ENCODE measurements at places on chromosomes 2 and 18.

DNA sequence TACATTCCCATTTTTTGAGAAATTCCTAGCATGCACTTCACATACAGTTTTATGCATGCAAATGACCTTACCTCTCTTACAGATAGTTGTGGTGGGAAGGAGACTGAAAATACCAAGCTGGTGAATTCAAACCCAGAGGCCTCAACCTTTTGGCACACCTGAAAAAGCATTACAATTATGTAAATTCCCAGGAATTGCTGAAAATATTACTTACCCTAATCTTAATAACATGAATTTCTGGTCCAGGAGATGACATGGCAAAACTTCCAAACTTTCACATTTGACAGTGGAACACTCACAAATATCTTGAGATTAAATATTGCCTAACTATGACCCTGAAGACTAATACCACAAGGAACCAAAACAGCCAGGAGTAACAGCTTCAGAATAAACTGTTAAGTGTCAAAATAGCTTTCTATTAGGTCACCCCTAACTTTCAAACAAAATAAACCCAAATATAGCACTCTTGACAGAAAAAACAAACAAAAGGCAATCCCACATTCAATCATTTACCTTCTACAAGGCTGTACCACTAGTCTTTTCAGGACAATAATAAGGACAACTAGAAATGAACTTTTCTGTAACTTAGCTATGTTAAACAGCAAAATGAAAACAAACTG is 10.9 kb upstream of the PEX13 start:
- DNase-seq, result no peak

- no peak for DNase-seq
Measured at GRCh38 chr18:23183411-23184150, 48.3 kb downstream of the CABLES1 start.

- peak; percentile 82 for DNase-seq
Measured at GRCh38 chr2:200509612-200510433, at the start of gene KCTD18. Gene KCTD18, minus strand, starts transcription at chr2:200510068. Its CDS starts 3,052 bp downstream, at chr2:200507016.

- no peak for DNase-seq
Measured at GRCh38 chr18:64365106-64365505, 216.2 kb upstream of the LINC00305 start.

DNA sequence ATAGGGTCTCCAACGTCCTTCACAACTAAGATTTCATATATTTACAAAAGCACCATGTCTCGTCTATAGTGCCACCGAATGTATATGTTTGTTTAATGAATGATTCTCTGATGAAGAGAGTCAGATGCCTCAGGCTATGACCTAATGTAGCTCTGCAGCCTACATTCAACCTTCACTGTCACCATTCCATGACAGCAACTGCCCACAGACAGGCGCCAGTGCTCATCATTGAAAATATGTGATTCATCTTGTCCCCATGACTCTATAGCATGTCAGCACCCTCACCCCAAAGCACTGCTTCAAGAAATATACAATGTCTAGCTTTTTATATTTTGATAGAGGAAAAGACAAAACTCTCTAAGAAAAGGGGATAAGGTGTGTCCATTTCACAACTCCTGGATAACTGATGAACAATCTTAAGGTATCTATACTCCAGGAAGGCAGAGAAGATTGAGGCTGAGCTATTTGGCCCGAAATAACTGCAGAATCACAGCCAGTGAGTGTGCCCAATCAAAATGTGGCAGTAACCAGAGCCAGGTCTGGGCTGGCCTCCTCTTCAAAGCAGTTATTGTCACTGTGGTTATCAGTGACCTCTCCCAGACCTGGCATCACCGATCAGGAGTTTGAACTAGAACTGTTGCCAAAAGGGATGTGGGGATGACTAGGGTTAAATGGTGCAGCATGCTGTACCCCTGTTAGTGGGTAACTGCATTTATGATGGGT is 246.6 kb downstream of the SETBP1 start:
- DNase-seq, result no peak

DNA sequence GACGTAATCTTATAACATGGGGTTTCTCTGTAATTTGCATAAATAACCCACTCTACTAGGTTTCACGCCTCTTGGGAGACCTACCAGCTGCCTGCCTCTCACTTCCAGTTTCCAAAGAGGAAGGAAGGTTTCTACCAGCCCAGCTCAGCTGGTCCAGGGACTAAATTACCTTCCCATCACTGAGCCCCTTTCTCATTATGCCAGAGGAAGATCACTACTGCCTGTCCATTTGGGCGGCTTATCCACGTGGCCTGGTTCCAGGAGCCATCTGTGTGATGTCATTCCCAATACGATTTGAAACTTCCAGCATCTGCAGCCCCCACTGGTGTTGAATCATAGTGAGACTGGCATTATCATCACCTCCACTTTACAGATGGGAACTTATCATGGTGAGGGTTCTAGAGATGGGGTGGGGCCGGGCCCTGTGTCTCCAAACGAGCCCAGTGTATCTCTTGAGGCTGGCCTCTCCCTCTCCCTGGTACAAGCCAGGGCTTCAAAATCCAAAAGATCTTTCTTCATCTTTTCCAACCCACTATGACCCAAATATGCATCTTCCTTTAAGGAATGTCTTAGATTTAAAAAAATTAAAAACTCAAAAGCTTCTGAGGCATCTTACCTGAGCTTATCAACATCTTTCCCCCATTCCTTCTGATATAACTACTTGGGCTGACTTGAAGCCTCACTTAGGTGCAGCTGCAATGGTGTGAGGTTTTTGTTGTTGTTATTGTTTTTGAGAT is 140.8 kb downstream of the DDX1 start:
- DNase-seq, result no peak

DNA sequence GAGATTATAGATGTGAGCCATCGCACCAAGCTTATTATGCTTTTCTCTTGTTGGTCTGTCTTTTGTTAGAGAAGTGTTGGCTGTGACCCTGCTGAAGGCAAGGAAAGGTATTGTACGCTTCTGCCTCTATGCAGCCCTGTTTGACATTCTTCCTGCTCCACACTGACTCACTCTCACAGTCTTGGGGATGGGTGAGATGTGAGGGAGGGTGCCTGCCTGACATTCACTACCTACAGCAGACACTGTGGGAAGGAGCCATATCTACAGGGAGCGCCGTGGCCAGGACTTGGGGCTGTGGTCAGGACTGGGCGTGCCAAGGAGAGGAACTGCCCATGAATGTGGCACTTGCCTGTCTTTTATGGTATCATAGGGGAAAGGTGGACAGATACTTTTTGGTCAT is 43.9 kb upstream of the FHL2 start:
- DNase-seq, result no peak

DNA sequence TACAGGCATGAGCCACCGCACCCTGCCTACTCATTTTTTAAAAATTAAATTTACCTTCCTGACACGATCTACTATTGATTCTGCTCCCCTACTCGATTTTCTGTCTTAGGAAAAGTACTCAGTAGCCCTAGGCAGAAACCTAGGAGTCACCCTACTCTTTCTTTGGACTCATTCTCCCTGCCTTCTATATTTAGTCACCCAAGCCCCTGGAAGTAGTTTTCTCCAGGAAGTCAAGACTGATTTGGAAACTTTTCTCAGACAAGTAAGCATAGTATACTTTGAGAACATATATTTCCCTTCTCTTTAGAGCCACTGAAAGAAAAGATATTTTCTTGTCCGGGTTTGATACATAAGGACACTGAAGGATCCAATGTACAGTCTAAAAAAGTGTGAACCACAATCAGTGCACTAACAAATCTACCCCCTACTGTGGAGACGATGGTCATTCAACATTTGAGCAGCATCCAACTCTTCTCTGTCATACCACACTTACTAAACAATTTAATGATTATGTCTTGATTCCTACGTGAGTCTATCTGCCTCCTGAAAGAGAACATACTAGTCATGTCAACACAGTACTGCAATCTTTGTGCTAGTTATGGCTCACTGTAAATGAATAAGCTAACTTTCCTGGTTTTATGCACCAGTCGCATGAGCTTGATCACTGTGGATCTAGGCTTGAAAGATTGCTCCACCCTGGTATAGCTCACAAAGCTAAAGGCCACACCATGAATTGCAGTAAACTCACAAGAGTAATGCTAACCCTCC is 19.8 kb downstream of the YWHAQ start:
- no peak for DNase-seq

DNA sequence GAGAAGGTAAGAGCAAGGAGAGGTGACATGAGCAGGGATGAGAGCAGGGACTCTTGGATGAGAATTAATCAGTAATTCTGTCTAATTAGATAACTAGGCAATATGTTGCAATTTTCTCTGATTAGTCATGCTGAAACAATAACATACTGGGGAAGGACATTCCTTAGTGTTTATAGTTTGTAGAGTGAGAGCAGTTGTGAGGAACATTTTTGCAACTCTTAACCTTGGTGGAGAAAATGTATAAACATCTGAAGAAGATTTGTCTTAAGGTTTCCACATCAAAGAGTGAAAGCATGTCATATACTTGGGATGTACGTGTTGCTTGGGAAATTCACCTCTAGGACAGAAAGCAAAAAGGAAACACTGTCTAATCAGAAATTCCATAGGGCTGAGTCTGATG is 955.4 kb upstream of the FANCL start:
- no peak for DNase-seq

GRCh38 chr18:37412829-37413228 is 152.8 kb downstream of the CELF4 start:
- DNase-seq, result no peak

DNA sequence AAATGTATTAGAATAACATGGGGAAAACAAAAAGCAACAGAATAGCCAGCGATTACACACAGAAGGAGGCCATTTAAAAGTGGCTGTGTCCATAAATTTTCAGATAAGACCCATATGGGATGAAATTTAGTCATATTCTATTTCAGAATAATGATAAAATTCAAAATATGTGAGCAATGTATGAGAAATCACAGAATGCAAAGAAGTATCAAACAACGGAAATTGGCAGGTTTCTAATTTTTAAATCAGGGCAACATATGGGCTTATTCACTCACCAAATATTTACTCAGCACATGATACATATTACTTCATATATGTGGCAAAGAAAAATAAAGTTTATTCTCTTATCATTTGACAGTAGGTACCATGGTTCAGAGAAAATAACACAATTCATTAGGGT is 208.5 kb downstream of the GRB14 start:
- DNase-seq, result no peak

GRCh38 chr2:175599966-175600831 is 401.9 kb downstream of the LNPK start:
- no peak for DNase-seq

GRCh38 chr2:68659081-68659480 is 15.7 kb downstream of the PROKR1 start:
- DNase-seq, result no peak

GRCh38 chr2:223269386-223269785 is 217.4 kb downstream of the KCNE4 start:
- no peak for DNase-seq

DNA sequence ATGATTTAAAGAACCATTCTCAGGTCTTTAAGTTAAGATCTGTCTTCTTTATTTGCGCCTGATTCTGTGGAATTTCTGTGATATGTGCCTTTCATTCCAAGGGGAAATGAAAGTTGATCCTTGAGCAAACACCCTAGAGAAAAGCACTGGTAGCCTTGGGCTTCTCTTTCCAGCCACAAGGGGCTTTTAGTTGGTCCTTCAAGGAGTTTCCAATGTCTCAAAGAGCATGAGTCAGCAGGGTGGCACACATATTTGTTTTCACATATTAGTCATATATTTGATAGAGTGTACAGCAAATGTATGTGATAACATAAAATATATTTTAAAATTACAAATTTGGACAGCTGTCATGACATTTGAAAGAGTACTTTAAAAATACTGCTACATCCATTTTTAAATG is 339.5 kb downstream of the TXNL1 start:
- no peak for DNase-seq

GRCh38 chr2:43075054-43075593 is 151.3 kb downstream of the ZFP36L2 start:
- DNase-seq, result no peak

DNA sequence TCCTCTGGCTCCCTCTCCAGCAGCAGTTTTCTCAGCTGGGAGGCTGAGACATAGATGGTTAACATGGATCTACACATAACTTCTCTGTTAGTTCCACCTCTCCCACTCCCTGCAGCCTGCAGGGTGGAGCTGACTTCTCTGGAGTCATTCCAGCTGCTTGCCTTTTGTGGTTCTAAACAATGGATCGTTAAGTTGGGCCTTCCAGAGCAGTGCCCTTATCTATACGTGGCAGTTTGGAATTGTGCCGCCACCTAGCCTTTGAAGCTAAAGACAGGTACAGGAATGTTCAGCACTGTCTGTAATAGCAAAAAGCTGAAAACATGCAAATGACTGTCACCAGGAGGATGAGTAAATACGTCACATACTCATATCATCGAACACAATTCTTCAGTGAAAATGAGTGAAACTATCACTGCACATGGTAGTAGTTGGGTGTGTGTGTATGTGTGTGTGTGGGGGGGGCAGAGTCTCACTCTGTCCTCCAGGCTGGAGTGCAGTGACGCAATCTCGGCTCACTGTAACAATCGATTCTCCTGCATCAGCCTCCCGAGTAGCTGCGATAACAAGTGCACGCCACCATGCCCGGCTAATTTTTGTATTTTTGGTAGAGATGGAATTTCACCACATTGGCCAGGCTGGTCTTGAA is 50.3 kb downstream of the SH2D6 start:
- no peak for DNase-seq

DNA sequence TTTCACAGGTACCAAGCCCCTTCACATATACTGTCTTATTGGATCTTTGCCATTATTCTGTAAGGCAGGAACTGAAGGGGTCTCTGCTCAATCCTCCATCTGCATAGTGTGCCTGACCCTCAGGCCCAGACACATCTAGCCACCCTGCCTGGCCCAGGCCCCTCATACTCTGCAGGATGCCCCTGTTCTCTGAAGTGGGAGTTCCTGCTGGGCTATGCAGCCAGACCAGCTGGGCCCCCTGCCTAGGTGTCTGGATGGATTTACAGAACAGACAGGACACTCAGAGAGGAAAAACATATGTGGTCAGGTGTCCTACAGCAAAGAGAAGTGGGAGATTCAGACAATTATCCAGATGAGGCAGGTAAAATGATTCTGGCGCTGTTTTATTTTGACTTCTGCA is 42.0 kb downstream of the SLC4A5 start:
- no peak for DNase-seq

DNA sequence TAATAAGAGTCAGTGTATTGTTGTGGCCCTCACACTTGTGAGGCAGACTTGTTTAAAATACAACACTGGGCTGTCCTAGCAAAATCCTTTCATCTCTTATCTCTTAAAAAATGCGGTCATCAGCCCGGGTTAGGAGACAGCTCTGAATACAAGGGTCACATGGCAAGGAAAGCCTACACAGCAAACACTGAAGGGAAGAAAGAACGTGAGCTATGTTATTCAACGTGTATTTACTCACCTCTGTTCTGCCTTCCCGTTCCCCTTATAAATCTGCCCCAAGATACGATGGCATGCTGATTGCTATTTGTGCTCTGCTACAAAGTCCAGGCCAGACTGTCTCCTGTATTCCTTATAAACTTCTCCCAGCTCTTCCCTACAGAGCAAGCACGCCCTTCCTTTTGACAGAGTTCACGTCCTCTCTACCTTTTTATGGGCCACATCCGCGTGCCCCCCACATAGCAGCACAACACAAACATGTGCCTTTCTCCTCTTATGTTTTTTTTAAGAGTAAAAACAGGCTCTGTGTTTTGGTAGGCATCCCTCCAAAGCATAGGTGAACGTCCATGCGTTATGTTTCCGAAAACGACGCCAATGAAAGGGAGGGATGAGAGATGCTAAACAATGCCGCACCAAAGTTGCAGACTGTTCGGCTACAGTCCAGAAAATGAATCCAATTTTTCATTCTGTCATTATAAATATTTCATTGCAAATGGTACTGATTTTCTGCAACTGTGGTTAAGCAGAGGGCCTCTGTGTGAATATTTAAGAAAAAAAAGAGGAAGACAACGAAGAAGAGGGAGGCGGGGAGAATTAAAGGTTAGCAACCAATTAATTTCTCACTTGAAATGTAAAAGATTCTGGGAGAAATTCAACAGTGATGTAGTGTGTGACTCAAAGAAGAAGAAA is 274.7 kb downstream of the ZNF521 start:
- no peak for DNase-seq
